Hair follicular keratinocyte (primary cell): ENCODE measurements at places on chromosomes 13 and 19. TPM values are rescaled to one million over a fixed set of nuclear protein-coding genes. Genes with fewer than 3 reads are reported as not detected.

The TRPC4 gene
- not detected in 2 replicates for total RNA-seq

The MISP3 gene
- 0.08 and 1.5 TPM in 2 replicates for total RNA-seq

The ZNF208 gene
- total RNA-seq, result 0.47 and 1.1 TPM in 2 replicates

The GRK1 gene
- total RNA-seq, result not detected in 2 replicates

The C19orf67 gene
- not detected in 2 replicates for total RNA-seq
